ENCODE measurements at places on chromosomes 7 and 10.

- no peak for DNase-seq
Observed at GRCh38 chr7:69613846-69614245, 15.6 kb downstream of the AUTS2 start.

- DNase-seq: no peak
Observed at GRCh38 chr7:106058928-106059324, 53.2 kb downstream of the SYPL1 start.

- DNase-seq: no peak
Observed at GRCh38 chr10:7480742-7481367, 70.0 kb upstream of the SFMBT2 start.

DNA sequence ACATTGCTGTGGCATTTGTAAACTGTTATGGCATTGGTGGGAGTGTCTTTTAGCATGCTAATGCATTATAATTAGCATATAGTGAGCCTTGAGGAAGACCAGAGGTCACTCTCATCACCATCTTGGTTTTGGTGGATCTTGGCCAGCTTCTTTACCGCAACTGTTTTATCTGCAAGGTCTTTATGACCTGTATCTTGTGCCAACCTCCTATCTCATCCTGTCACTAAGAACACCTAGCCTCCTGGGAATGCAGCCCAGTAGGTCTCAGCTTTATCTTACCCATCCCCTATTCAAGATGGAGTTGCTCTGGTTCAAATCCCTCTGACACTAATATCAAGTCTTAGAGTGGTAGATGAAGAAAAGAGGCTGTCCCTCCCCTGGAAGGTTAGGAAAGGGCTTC is 506.2 kb downstream of the GALNT17 start:
- DNase-seq: no peak

- DNase-seq: peak; percentile 71
Observed at GRCh38 chr10:71726580-71727104, 7.1 kb upstream of the C10orf105 start.

- DNase-seq: peak; percentile 6
Observed at GRCh38 chr7:35694161-35694783, 663 bp downstream of the HERPUD2 start.

GRCh38 chr10:116147147-116147905 is 125.7 kb downstream of the GFRA1 start:
- DNase-seq: no peak

GRCh38 chr10:10326116-10326515 is 691.6 kb upstream of the CELF2 start:
- no peak for DNase-seq

DNA sequence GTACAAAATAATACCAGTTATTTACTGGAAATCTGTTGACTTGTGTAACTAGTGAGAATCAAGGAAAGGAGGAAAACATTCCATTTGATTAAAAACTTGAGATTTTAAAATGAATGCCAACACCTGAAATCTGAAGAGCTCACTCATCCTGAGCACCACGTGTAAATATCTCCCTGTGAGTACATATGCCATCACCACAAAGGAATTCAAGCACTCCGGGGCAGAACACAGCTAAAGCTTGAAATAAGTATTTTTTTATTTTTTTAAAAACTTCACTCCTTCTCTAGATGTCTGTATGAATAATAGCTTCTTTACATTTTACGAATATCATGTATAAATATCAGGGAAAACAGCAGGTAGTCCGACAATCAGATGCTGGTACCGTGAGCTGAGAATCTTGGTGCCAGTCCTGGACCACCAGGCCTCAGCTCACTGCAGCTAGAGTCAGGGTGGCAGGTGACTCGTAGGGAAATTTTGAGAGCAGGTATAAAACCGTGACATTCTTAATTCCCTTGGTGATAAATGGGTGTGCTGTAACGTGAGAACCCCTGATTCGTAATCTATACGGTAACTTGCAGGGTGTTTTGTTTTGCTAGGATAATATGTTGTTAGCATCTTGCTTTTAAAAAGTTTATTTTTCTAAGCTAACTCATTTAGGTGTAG is 12.7 kb downstream of the LMTK2 start:
- no peak for DNase-seq
